OCI-M1 (cell line): ENCODE measurements at places on chromosomes 2 and 18.

GRCh38 chr2:216402751-216403150, 9.5 kb upstream of the SMARCAL1 start:
- DNase-seq: no peak

- peak; percentile 97 for DNase-seq
Measured at GRCh38 chr2:23489471-23490322, 104.7 kb downstream of the KLHL29 start.

- DNase-seq: no peak
Measured at GRCh38 chr2:144529841-144530240, 9.9 kb upstream of the ZEB2 start.

DNA sequence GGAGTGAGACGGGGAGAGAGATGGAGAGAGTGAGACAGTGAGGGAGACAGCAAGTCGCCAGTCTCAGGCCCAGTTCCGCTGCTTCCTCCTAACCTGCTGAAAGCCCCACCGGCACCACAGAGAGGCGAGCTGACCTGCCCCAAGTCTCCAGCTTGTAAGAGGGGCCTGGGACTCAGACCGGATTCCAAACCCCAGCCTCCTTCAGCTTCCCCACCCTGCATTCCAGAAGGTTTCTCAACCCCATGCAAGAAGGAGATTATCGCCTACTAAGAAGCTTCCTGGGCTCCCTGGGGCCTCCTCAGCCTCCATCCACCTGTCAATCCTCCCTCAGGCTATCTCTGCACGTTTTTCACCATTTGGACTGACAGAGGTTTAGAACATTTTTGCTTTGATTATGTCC, 173.1 kb upstream of the RAB6C start:
- DNase-seq: no peak

- DNase-seq: no peak
Measured at GRCh38 chr2:84515788-84516187, 510 bp upstream of the DNAH6 start.

DNA sequence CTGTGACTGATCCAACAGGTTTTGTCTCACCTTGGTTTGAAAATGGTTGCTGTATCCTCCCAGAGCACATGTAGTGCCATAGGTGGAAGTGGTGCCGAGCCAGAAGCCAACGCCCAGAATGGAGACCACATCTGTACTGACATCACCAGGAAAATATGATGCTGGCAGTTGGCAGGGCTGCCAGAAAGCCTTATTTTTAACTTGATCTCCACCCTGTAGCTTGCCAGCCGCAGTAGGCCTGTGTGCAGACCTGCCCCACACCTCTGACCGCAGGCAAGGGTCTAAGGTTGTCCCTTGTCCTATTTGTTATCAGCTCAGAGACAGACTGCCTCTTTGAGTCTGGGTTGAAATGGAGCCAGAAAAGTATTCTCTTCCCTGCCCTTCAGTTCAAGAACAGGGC, 123.5 kb upstream of the EML6 start:
- peak; percentile 13 for DNase-seq

DNA sequence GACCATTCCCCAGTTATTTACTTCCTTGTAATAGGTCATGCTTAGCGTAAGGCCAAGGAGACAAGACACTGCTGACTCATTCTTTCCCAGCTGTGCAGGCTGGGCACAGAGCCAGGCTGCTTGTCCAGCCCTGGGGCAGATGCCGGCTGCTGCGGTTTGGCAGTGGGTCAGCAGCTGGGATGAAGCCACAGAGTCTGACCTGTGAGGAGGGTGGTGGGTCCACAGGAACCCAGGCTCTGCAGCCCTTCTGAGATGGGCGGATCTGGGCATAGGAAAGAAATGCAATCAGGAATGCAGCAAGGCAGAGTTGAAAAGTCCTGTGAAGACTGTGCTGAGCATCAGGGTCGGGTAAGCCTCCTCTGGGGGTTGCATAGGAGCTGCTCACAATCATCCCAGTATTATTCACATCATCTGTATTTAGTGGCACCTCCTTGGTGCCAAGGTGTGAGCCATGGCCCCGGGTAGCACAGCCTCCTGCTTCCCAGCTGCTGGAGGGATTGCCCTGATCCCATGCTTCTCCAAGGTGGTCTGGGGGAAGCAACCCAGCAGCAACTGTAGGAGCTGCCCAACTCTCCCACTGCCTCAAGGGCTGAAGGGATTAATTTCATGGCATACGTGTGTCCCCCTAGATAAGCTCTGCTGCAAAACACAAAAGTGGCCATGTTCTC, 139.0 kb downstream of the DDX1 start:
- peak; percentile 94 for DNase-seq

DNA sequence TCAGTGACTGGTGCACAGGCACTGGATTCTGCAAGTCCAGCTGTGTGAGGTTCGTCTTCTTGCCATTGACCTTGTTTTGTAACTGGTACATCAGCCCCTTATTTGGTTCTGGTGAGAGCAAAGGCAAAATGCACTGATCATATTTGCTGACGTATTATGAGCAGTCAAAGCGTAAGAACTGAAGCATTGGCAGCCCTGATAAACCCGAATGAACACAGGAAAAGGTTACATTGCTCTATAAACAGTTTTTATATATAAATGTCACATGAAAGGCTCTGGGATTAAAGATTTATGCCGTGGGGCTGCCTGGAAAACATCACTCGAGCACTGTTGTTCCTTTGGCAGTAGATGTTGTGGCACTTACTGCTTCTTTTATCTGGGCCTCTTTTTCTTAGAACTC, 167.9 kb downstream of the IRS1 start:
- DNase-seq: no peak

GRCh38 chr2:97714084-97714949, 941 bp downstream of the ZAP70 start:
- no peak for DNase-seq

DNA sequence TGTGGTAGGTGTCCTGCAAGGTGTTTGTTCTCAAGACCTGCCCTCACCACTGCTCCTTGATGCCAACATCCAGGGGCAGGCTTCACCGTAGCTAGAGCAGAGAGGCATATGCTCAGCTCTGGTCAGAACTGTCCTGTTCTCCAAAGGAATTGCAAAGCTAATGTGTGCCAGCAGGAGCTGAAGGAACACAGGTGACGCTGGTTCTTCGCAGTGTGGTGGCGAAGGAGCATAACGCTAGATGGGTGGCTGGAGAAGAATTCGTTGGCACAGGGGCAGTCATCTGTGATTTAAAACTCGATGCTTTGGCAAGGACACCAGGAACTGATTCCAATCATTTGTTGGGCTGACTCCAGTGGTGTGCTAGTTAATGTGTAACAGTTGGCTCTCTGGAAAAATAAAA, 11.4 kb upstream of the PER2 start:
- no peak for DNase-seq

DNA sequence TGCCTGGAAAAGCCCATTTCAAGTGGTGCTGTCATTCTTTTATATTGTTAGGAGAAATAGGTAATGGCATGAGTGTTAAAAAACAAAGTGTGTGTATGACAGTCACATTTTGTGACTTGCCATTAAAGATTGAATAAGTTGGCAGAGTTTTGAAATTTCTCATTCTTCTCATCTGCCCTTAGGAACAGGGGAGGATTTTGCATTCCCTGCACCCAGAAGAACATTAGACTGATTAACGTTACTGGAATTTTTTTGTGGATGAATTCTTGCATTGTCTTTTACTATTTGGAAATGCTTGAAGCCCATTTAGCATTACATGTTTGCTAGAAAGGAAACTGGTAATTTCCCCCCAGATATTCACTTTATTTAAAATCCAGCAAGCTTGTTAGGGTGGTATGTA, 162.2 kb downstream of the BABAM2 start:
- DNase-seq: no peak

DNA sequence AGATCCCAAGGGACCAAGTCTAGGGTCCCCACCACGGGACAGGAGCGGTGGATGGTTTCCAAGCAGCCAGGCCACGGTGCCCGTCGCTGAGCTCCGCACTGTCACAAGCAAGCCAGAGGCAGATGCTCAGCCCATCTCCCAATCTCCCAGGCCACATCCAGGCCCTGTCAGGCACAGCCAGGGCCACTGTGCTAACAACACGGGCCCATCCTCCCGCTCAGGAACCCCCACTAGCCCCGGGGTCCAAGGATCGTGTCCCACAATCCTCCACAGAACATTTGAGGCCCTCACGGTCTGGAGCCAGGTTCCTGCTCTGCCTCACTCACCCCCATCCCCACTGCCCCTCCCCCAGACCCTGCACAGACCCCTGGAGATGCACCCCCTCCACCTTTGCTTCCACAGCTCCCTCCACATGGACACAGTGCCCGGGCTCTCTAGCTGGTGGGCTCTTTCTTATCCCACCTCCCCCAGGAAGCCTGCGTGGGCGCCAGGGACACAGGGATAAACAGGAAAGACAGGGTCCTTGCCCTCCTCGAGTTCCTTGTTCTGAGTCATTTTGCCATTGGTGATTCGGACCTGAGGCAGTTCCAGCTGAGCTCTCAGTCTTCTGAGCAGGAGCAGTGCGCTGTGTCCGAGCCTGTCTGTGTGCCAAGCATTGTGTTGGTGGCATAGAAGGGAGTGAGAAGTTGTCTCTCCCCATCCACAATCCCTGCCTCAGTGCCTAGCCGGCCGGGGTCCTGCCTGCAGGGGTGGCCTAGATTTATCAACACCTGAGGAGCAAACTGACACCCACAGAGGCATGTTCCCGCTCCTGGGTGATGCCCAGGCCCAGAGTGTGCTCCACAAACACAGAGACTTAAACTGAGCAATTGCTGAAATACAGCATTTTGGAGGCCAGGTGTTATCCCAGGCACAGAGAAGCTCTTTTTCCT, 7.0 kb downstream of the CROCC2 start:
- no peak for DNase-seq

- no peak for DNase-seq
Measured at GRCh38 chr2:230419181-230419580, 3.2 kb downstream of the SP100 start.

- DNase-seq: no peak
Measured at GRCh38 chr2:54840559-54841468, 117.4 kb downstream of the EML6 start.

DNA sequence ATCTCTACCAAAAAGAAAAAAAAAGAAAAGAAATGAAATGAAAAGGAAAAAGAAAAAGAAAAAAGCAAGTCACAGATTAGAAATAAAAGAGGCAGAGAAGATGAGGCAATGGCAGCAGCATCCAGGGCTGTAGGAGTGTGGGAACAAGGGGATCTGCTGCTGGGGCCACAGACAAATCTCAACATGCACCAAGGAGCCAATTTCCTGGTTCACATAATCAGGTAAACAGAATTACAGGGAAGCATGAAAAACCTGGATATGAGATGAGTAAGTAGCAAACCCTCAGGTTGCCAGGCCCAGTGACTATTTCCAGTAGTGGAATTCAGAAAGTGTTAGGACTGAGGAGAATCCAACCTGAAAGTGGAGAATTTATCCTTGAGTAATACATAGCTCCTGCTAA, 77.4 kb upstream of the ARHGAP28 start:
- DNase-seq: no peak

DNA sequence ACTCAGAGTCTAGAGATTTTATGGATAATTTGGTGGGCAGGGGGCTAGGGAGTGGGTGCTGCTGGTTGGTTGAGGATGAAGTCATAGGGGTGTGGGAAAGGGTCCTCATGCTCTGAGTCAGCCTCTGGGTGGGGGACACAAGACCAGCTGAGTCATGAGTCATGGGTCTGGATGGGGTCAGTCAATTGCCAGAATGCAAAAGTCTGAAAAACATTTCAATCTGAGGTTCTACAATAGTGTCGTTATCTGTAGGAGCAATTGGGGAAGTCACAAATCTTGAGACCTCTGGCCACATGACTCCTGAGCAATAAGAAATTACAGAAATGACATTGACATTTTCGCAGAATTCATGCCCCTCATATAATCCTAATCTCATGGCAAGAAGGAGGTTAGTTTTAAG, 15.1 kb downstream of the NMS start:
- peak; percentile 26 for DNase-seq

DNA sequence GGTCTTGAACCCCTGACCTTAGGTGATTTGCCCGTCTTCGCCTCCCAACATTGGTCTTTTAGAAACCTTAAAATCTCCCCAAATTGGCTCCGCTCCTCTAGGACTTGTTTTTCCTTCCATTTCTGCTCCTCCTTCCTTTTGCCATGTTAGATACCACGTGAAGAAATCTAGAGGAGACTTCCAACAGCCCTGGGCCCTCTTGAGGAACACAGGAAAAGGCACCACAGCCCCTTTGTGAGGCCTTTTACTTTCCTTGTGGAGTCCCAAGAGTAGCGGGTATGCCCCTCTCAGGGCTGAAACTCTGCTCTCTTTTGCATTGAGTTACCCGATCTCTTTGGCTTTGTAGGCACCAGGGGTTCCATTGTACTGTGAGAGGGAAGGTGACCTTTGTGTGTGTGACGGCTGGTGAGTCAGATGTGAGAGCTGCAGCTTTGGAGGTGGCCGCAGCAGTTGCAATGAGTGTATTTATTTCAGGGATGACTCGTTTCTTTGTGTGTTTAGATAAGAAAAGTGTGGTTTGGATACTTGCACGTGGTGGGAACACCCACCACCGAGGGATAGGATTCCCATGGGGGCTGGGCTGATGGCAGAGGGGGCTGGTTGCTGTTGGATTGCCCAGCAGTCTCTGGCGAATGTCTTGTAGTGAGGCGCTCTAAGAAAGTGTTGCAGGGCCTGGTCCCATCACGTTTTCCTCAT, 218.4 kb upstream of the HS6ST1 start:
- DNase-seq: peak; percentile 95

GRCh38 chr2:118800736-118801135, 46.7 kb downstream of the EN1 start:
- no peak for DNase-seq

- DNase-seq: no peak
Measured at GRCh38 chr2:212392043-212392442, 146.6 kb downstream of the ERBB4 start.

- DNase-seq: no peak
Measured at GRCh38 chr2:116141891-116142474, 1672.5 kb upstream of the DDX18 start.

DNA sequence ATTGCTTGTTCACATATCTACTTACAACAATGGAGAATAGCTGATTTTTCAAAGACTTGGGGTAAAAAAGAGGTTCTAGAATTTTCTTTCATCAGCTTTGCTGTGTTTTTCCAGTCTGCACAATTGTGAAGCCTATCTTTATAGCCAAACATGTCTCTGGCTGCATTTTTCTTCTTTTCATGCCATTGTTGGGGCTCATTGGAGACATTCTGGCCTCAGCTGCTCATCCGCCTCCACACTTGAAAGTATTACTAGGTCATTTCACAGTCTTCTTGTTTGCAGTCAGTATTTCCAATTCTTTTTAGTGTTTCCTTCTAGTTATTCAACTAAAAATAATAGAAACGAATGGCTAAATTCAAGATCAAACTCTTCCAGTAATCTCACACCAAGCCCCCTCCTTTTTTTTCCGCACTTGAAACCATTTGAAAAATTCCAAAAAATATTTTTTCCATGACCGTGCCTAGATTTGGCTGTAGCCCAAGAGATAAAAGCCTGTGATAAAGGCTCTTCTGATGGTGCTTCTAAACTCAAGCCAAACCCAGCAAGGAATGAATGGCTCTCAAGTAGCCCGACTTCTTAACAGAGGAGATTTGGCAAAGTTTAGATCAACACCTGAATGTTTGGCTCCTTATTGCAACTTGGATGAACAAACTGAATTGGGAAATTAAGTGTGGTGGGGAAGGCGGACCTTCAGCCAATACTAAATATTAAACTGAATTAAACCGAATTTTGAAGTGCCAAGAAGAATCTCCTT, 103.4 kb downstream of the NRP2 start:
- no peak for DNase-seq
